ENCODE measurements at places on chromosomes 3 and 15.

- DNase-seq = no peak
Measured at GRCh38 chr15:36497901-36498300, 81.5 kb upstream of the CDIN1 start.

DNA sequence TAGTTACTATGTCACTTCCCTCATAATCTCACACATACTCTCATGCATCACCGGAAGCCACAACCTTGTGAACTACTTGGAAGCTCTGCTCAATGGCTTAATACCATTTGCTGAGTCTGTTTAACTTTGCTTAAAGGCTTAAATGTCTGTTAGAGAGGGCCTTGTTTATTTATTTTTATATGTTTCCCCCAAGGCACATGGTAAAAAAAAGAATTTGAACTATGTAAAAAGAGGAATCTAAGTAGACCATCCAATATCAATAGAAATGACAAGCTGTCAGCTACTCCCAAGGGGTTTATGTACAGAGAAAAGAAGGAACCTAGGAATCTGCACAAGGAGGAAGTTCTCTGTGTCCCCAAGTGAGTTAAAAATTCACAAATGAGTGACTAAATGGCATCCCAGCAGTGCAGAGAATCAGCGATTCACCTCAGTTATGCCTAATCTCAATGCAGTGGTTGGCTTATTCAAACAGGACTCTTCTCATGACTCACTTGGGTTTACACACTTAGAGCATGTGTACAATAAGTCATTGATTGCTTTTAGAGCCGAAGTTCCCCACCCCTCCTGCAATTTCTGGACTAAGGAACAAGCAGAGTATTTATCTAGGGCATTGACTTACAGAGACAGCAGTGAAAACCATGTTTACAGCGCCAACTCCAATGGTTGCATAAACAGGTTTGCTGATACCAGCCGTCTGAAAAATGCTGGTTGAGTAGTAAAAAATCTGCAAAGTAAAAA is 24.4 kb downstream of the SLC2A2 start:
- no peak for DNase-seq

DNA sequence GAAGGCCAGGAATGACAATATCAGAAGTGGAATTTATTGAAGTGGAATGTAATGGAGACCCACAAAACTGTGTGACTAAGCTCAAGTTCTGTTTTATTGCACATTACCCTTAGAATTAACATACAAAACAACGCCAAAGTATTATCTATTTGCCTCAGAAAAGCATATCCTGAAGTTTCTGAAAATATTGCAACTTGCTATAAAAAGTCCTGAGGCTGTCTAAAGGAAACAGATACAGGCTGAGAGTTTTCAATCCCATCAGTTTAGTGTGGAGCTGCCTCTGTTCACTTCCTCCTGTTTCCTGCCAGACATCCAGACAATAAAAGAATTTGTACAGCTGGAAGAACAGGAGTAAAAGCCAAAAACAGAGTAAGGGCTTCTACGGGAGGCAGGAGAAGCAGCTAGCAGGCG is 108.8 kb downstream of the FBN1 start:
- no peak for DNase-seq

DNA sequence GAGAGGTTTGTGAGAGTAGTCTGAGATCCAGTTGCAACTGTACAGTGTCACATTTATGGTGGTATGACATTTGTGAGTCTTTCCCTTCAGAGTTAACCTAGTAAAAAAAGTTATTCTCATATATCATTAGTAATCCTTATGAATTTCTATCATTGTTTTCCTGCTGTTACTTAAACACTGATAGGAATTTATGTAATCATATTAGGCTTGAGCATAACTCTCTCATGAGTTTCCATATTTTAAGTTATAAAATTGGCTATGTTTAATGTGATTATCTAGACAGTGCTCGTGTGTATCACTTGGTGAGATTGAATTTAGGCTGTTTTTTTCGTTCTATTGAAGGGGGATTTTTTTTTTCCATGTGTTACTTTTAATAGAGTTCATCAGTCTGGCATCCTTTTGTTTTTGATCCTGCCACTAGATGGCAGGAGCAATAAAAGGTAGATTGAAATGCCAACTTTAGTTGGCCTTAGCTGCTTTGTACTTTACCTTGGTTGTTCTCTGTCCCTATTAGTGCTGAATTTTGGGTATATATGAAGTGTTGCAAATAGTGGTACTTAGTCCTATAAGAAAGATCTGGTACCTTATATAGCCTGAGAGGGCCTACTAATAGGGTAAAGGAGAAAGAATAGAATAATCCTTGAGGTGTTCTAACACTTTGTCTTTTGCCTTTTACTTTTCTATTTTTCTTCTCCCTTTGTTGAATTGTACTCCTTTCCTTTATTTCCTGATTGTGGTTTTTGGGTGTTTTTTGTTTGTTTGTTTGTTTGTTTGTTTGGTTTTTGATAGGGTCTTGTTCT is 17.9 kb downstream of the STT3B start:
- no peak for DNase-seq

GRCh38 chr3:13185737-13186434 is 112.7 kb upstream of the IQSEC1 start:
- DNase-seq = no peak

- no peak for DNase-seq
Measured at GRCh38 chr15:64710676-64711428, 64.5 kb downstream of the RBPMS2 start.

DNA sequence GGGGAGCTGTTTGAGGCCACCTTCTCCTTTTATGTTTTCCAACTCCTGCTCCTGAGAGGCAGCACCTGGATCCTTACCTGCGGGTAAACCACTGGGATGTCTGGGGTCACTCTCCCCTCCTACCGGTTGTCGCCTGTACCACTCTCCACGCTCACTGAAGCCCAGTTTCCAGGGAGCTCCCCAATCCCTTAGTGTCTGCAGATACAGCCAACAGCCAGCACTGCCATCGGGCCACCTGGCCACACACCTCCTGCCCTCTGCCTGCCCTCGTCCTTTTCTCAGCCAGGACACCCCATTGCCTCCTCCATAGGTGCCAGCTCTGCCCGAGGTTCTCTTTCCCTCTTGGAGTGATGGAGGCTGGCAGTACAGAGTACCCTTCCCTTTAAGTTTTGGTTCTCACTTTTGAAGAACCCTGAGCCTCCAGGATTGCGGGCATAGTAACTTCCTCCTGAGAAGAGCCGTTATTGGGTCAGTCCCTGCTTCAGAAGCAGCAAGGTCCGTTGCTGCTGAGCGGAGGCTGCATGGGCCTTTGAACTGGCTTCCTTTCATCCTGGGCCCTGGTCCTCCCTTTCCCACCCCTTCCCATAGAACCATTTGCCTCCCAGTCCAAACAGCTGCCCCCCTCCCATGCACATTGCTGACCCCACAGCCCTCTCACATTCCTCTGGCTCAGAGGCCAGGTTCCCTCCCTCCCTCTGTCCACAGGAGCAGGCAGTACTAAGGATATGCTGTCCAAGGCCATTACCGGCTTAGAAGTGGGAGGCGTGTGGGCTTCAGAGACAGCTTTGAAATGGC is 30.9 kb downstream of the ARNT2 start:
- no peak for DNase-seq

- DNase-seq = no peak
Measured at GRCh38 chr15:47959617-47960413, 161.0 kb upstream of the SLC24A5 start.

DNA sequence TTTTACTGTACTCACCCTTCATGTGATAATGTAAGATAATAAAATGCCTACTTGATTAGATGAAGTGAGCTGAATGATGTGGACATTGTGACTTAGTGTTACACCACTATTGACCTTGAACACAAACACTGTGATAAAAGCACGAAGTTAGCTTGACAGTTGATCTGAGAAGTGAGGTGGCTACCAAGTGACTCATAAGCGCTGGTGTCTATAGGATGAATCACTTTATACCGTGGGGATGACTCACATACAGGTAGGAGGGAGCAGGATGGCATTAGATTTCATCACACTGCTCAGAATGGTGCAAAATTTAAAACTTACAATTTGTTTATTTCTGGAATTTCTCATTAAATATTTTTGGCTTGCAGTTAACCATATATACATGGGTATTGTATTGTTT is 174.7 kb upstream of the CNTN3 start:
- no peak for DNase-seq

DNA sequence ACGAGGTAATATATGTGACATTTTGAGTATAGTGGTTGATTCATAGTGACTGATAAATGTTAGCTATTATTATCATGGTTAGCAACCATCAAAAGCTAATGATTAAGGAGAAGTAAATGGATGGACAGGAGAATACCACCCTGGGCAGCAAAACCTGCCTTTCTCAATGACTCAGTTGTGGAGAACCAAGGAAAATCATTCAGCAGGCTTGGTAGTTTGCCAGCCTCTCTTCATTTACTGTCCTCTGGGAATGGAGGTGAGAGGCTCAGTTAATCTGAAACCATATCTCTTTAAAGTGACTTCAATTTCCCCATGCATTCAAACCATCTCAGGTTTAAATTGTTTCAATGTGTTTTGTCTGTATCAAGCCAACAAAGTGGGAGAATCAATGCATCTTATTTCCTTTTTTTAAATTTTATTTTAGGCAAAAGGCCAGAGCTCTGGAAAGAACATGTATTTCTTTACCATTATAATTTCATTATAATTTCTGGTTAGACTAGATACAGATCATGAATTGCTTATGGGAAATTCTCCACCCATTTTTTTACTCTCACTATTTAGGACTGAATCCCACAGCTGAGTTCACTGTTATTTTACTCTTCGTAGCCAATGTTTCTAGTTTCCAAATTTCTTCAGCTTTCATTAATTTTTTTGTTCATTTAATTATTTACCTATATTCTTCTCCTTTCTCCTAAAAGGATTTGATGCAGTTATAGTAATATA is 2.7 kb downstream of the TM4SF18 start:
- no peak for DNase-seq

DNA sequence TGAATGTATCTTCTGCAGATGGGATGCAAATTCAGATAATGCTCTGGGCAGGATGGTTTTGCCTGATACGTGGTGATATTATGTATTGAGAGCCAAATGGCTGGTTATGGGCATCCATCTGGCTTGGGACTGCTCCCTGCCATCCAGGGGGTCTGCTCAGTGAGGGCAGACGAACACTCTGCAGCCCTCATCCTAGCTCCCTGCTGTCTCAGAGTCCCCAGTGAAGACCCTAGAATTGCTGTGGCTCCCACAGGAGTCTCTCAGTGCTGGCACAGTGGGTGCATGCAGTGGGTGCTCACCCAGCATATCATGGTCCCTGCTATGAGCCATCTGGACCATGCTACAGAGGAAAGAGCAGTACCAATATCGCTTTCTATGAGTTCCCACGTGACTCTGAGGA is 10.3 kb downstream of the CX3CR1 start:
- no peak for DNase-seq

- DNase-seq = no peak
Measured at GRCh38 chr3:17006132-17006852, 121.5 kb downstream of the PLCL2 start.

DNA sequence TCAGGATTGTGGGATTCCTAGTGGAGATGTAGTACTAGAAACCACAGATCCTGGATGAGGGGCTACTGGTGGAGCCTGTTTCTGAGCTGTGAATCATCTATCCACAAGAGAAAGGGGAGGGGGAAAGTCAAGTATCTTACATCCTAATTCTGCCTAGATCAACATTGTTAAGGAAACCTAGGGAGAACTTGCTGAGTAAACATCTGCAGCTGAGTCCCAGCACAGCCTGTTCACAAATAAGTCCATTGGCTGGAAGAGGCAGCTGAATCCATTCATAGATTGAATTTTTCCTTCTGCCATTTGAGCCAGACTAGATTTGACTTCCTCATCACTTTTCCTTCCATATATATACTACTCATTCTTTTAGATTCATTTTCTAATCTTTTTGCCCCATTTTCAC is 460.5 kb downstream of the TUSC7 start:
- no peak for DNase-seq

- no peak for DNase-seq
Measured at GRCh38 chr3:20064796-20065564, 24.7 kb downstream of the KAT2B start.

Measured in activated T-cell treated with anti-CD3 and anti-CD28 coated beads for 24 hours (primary cell).